ENCODE measurements at places on chromosomes 2 and 18.
A peak's percentile ranks its signal among the peaks of the same experiment; 100 is the strongest.

DNA sequence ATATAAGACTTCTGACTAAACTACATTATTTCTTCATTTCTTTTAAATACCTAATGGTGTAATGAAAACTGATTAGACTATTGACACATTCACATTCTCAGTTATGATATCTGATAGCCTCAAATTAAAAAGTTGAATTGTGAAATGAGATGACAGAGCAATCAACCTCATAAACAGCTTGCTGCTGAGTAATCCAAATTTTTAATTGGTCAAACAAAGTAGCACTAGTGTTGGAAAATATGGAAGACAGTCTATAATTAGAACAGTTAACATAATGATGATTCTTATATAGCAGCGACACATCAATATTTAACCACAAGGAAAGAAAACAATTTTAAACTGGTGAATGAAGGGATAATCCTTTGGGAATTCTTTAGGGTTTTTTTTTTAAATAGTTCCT is 91.9 kb upstream of the LRP1B start:
- no peak for DNase-seq

- DNase-seq = no peak
Observed at GRCh38 chr18:39555496-39555895, 1989.9 kb upstream of the CELF4 start.

- DNase-seq = no peak
Observed at GRCh38 chr2:195821566-195821932, 164.5 kb downstream of the SLC39A10 start.

DNA sequence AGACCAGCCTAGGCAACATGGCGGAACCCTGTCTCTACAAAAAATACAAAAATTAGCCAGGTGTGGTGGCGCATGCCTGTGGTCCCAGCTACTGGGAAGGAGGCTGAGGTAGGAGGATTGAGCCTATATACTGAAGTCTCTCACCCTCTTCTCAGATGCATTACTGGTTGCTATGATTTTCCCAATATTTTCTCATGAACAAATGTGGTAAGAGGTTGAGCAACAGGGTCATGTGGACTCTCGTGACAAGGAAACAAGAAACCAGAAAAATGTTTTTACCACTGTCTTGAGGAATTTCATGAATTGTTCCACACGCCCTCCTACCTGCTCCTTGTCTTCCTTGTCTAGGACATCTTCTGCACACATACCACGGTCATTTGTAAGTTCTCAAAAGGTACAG is 12.4 kb downstream of the LMAN2L start:
- DNase-seq = no peak

- peak; percentile 74 for DNase-seq
Observed at GRCh38 chr2:64114063-64114911, 29.9 kb downstream of the PELI1 start.

DNA sequence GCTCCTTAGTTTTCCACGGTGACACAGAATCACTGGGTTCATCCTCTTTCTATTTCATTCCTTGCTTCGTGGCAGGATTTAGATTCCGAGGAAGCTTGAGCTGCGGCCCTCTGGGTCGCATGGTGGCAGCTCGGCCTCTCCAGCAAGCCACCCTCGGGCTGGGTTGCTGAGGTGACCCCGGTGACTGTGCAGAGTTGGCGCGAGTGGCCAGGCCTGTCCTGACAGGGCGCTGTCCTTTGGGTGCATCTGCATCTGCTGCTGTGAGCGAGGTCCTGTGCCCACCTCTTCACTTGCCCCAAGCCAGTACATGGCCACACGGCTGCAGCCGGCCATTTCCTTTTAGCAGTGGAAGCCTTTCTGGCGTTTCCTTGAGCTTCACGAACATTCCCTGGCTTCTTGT is 21.8 kb downstream of the PRELID3A start:
- no peak for DNase-seq

DNA sequence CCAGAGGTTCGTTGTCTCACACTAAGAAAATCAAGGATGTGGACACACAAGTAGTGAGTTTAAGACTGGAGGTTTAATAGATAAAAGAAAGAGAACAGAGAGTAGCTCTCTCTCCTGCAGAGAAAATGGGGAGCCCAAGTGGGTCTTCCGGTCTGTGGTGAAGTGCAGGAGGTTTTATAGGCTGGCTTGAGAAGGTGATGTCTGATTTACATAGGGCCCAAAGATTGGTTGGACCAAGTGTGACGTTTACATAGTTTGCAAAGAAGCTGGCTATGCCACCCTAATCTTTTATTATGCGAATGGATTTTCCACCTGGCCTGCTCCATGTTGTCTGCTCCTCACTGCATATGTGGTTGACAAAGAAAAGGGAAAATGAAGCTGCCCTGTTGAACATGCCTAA is 430.4 kb upstream of the TRIB2 start:
- no peak for DNase-seq

DNA sequence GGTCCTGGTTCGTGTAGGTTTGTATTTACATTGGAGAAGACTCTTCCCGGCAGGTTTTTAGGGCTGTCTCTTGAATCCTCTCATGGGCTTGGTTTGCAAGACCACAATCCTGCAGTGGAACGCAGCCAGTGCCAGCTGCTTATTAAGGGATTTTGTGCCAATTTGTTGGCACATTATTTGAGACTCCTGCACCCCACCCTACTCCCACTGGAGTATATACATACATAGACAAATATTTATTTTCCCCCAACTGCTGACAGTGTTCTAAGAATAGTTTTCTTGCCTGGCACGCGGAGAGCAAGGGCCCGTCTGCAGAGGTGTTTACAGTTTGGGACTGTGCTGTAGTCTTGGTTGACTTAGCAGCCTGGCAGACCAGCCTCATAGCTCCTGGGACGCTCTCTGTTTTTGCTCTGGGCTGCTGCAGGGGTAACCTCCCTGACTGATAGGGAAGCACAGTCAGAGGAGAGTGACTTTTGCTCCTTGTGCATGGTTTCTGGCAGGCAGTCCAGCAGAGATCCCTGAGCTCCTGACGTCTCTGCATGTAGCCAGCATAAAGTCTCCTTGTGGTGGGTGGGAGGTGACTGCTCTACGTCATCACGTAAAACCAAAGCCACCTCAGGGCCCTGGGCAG is 1.9 kb downstream of the LDLRAD4 start:
- no peak for DNase-seq

- DNase-seq = peak; percentile 42
Observed at GRCh38 chr2:164388511-164388910, 232.8 kb downstream of the GRB14 start.

DNA sequence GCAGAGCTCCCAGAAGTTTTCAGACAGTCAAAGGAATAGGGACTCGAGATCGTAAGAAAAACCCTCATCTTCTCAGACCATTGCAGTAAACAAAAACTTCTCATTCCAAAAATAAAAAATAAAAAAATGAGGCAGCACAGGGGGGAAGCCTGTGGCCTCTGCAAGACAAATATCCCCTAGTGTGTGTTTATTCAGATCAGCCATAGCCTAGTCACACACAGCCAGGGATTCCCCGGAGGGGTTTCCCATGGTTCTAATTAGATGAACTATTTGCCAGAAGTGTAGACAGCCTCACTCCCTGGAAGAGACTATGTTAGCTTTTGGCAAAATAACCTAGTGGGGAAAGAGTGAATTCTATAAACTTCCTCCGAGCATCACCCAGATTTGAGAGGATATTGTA is 122.9 kb upstream of the KLF7 start:
- DNase-seq = peak; percentile 72

- no peak for DNase-seq
Observed at GRCh38 chr2:57862727-57863126, 183.9 kb upstream of the VRK2 start.

GRCh38 chr2:107062173-107062572 is 176.2 kb upstream of the ST6GAL2 start:
- DNase-seq = no peak

GRCh38 chr18:38520786-38521185 is 955.2 kb upstream of the CELF4 start:
- no peak for DNase-seq

DNA sequence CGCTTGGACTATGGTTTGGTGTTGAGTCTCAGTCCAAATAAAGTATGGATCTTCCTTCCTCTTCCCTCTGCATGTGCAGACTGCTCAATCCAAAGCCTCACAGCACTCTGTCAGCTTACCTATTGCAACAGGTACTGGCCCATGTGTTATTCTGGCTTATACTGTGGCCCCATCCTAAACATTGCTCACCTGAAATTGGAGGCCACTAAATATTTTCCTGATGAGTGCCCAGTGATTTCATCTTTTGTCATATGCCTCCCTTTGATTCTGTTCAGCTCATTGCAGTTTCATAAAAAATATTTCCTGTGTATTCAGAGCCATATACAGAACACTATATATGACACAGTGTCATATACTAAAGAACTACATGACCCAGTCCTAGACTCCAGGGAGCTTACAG is 86.3 kb upstream of the FAM136A start:
- DNase-seq = no peak

- DNase-seq = no peak
Observed at GRCh38 chr2:121561617-121562268, 31.1 kb downstream of the RNU4ATAC start.

DNA sequence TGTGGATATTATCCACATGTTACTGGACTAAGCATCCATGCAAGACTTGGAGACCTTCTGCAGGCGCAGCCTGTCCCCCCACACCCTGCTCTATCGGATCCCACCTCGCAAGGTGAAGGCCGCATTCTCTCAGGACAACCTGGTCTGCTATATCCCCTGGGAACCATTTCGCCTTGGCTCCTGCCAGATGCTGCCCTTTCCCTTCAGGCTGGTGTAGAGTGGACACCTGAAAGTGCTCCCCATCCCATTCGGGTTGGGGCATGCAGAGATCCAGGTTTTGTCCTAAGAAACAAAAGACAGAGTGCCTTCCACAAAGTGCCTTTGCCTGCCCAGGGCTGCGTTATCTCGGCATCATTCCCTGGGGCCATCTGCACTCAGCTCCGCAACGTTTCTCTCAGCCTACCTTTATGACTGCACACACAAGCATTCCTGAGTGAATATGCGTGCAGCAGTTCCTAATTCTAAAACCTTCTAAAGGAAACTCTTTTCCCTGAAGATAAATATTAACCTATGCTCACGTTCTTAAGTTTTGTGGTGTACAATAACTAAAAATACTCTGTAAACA is 20.5 kb downstream of the FHL2 start:
- no peak for DNase-seq

GRCh38 chr2:234491897-234492296 is 5.0 kb downstream of the ARL4C start:
- DNase-seq = no peak

GRCh38 chr2:231387904-231388724 is 7.4 kb upstream of the B3GNT7 start:
- no peak for DNase-seq

GRCh38 chr2:70091816-70092215 is 4.5 kb downstream of the PCBP1 start:
- no peak for DNase-seq

GRCh38 chr2:19900931-19901441 is 797 bp downstream of the TTC32 start:
- DNase-seq = no peak

DNA sequence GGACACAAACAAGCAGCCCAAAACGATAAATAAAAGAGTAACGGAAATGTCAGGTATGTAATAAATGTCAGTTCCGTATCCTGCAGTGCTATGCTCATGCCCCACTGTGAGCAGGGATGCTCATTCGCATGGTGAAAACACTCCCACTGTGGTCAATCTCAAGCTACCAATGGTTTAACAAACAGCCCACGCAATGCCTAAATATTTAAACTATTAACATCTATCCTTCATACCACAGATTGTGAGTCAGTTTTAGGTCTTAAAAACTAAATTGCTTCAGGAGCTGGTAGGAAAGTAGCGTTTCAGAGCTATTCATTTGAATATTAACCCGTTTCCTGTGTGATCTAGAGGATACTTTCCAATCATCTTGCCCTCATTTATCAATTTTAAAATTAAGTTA is 207.4 kb downstream of the TCF4 start:
- DNase-seq = no peak

DNA sequence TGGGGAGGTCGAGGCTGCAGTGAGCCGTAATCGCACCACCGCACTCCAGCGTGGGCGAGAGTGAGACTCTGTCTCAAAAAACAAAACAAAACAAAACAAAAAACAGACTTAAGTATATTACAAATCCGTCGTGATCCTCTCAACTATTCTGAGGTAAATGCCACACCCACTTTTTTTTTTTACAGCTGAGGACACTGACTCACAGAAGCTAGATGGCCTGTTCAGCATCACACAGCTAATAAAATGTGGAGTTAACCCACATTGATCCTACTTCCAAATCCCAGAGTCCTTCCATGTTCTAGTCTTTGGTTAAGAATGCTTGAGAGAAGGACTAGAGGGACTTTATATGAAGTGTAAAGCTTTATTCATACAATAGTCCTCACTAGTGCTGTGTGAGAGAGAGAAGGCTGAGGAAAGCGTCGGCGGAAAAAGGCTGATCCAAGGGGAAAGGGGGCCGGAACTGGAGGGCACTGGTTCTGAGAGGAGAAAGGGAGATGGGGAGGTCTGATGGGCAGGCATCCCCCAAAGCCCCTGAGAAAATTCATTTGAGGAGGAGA is 627 bp downstream of the RNF25 start:
- DNase-seq = no peak

DNA sequence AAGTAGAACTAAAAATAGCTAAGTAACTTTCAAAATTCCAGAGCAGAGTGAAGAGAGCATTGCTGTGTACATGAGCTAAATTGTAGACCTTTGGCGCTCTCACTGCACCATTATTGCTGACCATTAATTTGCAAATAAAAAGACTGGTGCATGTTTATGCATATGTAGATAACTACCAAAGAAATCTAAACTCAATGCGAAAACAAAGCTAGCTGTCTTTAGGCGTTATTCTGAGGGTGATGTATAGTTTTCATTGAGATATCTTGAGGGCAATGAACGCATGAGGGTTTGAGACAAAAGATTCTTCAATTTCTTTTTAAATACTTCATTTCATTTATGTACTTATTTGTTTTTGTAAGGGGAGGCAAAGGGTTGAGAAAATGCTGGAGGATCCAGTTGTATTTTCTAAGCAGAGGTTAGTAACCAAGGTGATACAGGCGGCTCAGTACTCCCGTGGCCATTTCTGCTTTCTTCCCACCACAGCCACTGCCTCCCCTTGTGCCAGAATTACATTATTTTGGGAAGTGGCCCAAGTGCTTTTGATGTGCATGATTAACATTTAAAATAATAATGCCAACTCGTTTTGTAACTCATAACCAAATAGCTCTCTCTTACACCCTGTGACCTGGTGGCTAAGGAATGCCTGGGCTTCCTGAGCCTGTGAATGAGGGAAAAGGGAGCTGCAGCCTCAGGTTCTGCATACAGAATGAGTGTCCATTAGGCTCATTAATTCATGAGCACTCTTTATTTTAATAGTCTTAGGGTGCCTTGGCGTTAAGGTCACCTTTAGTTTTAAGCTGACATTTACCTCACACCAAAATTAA is 797.8 kb upstream of the GYPC start:
- DNase-seq = no peak

DNA sequence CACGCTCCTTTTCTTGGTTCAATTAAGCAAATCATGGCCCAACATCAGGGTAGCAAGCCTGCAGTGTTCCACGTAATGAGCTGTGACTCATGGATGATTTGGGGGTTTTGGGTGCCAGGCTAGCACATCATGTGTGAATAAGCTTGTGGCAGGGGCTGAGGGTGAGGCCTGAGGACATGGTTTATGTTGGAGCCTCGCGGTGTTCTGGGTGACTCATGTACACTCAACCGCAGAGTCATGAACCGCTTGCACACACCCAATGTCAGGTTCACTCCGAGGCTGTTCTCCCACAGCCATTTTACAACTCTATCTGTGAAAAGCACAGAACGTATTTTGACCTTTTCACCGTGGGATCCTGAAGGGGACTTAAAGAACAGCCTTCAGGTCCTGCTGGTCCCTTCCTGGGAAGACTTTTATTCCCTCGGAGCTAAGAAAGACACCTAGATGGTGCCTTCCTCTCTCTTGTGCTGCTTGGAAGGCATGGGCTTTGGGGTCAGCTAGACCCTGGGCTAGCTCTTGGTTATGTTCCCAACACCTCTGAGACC is 139.9 kb upstream of the ZEB2 start:
- DNase-seq = no peak

- DNase-seq = no peak
Observed at GRCh38 chr2:137828624-137829023, 135.6 kb upstream of the HNMT start.

Measured in GM12865 (cell line).